ENCODE measurements at places on chromosomes 5 and 9.

DNA sequence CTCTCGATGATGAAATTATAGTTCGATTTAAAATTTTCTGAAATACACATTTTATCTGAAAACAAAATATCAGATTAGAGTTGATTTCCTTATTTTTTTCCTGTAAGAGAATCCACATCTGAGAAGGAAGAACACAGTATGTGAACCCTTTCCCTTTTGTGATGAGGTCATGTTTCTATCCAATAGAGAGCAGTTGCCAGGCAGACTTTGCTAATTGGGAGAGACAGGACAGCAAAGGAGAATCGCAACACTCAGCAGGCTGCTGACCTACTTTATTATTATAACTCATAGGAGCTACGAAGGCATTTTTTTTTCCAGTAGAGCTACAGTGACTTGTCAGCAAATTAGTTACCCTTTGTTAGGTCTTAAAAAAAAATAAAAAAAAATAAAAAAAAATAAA is 242.1 kb downstream of the HCN1 start:
- no peak for DNase-seq

DNA sequence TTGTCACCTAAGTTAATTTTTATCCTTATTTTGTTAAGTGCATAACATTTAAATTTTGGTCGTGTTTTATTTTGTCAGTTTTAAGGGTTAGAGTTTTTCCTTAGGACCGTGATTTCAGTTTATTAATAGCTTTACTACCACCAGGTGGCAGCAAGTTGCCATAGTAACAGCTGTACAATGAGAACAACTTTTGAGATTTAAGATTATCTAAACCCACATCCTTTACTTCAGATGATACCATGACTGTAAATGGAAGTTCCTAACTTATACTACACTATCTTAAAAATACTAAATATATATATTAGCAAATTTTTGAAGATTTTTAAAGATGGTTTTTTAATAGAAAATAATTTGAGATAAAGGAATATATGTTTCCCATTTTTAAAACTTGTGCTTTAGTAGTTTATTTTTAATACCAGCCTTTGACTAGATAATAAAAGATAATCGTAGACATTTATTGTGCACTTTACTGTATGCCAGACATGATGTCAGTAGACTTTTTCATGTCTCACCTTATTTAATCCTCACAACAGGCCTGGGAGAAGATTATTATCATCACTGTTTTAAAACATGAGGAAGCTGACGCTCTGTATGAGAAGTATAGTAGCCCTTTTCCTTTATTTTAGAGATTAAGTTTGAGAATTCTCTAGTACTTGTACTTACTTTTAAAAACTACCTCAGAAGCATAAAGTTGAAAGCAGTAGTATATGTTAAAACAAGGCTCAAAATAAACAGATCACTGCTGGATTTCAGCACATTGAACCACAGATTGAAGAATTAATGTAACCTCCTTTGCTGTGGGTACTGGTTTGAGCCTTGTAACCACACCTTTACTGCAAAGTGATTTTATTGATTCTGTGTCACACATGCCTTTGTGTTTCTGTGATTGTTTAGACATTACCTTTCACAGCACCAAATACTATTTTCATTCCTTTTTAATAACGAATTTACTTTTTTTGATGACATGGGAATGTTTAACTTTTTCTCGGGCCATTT is 27.5 kb downstream of the SREK1 start:
- DNase-seq = peak; percentile 62

DNA sequence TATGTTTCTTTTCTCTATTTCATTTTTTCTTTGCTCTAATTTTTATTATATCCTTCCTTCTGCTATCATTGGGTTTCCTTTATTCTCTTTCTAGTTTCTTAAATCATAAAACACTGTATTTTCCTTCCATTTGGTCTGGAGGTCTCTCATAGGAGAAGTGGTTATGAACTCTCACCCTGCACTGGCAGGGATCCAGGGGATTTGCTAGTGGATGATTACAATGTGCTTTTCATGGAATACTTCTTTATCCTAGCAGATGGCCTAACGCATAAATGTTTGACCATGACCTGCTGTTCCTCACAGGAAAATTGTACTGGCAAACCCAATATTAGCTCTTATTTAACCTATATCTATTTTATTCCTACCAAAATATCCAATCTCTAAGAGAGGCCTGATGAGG is 31.5 kb upstream of the SGCD start:
- DNase-seq = no peak

GRCh38 chr5:73380710-73381589 is 67.6 kb downstream of the FOXD1 start:
- no peak for DNase-seq

All from DND-41 (cell line).